ENCODE measurements at places on chromosomes 11 and 22.

- DNase-seq, result no peak
Observed at GRCh38 chr22:50738649-50739227, 734 bp downstream of the ACR start.

GRCh38 chr11:76380159-76380976, 564 bp downstream of the THAP12 start:
- DNase-seq, result no peak

DNA sequence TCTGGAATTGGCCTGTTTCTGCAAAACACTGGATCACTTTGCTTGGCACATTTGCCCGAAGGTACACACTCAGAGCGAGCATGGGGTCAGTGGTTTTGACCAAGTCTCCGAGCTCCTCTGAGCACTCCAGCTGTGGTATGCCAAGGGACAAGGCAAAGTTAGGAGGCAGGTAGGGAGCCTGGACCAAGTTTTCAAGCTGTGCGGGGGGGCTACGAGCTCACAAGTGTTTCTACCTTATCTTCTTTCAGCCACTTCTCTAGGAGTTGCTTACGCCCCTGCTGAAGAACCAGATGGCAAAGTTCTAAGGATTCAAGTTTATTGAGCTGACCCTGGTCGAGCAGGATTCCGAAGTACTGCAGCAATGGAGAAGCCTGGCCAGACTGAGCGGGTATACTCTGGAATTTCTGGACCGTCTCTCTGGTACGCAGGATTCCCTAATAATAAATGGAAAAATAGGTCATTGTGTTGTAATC, 54.7 kb upstream of the SLC25A1 start:
- DNase-seq, result no peak

DNA sequence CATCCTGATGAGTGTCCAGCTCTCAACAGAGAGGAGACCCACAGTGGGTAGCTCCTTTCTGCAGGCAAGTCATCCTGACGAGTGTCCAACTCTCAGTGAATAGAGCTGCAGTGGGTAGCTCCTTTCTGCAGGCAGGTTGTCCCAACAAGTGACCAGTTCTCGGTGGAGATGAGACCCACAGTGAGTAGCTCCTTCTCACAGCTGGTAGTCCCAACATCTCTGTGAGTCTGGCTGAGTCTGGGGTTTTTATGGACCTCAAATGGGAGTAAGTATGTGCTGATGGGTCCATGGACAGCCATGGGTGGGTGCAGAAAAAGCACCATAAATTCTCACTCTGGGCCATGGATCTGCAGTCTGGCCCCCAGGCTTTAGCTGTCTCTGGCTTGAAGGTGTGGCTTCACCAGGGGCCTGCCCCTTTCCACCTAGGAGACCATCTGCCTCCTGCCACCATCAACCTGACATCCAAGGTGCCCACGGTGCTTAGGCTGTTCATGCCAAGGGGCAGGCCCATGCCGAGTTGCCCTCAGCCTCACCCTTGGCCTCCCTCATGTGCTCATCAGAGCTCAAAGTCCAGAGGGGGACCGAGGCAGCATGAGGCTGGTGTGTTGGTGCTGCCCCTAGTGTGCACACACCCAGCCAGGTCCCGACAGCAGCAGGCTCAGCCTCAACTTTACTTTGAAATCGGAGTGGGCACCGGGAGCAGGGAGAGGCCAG, 15.3 kb downstream of the NPAT start:
- DNase-seq, result no peak

DNA sequence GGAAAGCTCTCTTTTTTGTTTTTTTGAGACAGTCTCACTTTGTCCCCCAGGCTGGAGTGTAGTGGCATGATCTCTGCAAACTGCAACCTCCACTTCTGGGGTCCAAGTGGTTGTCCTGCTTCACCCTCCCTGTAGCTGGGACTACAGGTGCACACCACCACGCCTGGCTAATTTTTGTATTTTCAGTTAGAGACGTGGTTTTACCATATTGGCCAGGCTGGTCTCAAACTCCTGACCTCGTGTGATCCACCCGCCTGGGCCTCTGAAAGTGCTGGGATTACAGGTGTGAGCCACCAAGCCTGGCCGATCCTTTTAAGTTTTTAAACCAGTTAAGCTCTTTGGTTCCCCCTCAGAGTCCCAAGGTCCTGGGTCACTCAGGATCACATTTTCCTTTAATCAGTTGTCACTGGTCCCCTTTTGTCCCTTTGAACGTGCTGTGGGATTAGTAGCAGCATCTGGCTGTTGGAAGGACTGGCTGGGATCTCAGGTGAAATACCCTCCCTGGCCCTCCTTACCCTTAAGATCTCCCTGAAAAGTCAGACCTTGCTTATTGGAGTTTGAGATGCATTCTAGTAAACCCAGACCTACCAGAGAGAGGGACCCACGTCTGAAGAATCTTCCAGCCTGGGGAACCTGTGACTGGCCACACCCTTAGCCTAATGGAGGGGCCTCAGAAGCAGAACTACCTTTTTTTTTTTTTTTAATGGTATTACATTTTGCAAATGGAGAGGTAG, 8.1 kb downstream of the MALAT1 start:
- peak; percentile 40 for DNase-seq

DNA sequence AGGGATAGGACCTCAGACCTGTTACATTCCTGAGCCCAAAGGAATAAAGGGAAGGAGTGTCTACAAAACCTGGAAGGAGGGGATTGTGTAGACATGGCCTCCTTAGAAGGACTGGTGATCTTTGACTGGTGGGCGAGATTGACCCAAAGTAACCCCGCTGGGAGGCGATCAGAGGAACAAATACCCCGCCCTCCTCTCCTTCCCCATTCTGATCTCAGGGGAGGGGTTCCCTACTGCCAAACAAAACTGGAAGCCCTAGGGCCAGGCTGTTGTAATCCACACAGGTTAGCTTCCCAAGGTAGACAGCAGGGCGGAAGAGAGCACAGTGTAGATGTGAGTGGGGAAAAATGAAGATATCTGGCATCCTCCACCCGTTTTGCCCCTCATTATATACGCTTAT, 24.7 kb downstream of the NCF4 start:
- DNase-seq, result no peak

- no peak for DNase-seq
Observed at GRCh38 chr11:117634756-117635603, 162.0 kb downstream of the DSCAML1 start.

GRCh38 chr11:67664213-67664585, 10.2 kb downstream of the ALDH3B2 start:
- no peak for DNase-seq

- DNase-seq, result no peak
Observed at GRCh38 chr11:5285703-5286340, 15.9 kb downstream of the OR51B4 start.

GRCh38 chr11:104549019-104549418, 349.2 kb downstream of the CASP12 start:
- DNase-seq, result no peak

GRCh38 chr22:50242406-50242949, 2.3 kb downstream of the TUBGCP6 start:
- no peak for DNase-seq

DNA sequence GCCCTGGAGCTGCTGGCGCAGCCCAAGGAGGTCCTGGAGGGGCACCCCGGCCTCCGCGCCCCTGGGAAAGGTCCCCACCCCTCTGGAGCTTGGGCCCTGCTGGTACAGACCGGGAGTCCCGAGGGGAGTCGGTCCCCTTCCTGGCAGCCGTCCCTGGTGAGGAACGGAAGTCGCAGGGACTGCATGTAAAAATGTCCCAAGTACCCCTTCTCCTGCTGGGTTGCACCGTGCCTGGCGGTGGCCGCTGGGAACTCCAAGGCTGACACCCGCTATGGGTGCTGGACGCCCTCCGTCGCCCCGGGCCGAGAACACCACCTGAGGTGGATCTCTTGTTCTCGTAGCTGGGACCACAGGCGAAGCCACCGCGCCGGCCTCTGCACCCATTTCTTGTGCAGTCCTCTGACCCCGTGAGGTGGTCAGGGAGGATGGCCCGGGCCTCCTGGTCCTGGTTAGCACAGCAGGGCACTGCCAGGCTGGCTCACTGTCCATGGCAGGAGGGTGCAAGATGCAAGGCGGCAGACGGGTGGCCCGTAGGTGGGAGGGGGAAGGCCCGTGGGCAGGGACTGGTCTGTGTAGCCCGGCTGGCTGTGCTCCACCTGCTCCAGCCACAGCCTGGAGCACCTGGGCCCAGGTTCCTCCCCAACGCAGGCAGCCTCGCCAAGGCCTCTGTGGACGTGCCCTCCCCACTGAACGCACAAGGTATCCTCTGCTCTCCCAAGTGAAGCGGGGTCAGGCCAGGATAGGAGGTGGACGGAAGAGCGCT, 165.2 kb downstream of the IGLL1 start:
- DNase-seq, result no peak

DNA sequence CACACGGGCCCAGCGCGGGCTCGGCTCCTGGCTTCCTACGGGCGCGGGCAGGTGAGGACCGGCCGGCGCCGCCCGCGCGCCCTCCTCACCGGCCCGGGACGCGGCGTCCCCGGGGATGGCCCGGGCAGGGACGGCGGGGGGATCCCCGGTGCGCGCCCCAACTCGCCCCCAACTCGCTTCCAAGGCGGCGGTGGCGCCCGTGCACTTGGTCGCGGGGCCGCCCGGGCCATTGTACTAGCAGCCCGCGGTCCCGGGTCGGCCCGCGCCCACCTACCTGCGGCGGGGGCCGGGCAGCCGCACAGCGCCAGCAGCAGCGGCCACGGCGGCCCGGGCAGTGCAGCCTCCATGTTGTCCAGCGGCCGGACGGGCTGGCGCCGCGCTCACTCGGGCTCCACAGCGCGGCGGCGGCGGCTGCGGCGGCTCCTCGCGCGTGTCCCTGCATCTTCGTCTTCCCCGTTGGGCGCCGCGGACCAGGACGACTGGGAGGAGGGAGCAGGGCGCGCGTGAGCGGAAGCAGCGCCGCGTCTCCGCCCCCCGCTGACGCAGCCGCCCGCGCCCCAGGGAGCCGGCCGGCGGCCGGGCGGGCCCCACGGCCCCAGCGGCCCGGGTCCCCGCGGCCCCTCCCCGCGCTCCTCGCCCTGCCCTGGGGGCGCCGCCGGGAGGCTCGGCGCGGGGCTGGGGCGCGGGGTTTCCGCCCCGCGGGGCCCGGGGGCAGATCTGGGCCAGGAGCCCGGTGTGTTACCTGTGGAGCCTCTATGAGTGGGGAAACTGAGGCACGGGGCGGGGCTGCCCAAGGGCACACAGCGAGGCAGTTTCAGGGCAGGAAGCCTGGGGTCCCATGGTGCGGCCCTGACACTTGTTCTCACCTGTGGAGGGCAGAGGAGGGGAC, 159.3 kb upstream of the GRK3 start:
- DNase-seq, result no peak

DNA sequence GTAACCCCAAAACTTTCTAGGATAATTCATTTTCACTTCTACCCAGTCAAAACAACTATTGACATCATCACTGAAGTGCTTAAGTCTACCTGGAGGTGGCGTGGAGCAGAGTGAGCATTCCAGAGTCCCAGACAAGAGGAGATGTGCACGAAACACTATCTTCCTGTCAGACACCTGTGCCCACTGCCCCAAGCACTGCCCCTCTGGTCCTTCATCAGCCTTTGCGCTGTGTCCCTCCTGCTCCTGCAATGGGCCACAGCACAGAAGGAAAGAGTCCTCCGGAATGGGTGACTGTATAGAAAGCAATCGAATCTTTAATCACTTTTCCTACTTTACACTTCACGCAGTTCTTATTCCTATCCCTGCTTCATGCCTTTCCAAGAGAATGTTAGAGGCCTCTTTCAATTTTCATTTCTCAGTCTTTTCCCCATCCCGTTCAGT, 512 bp upstream of the GRIA4 start:
- no peak for DNase-seq

- no peak for DNase-seq
Observed at GRCh38 chr11:120867531-120867930, 156.4 kb upstream of the TBCEL start.

- no peak for DNase-seq
Observed at GRCh38 chr11:3344327-3345174, 34.4 kb downstream of the ZNF195 start.

DNA sequence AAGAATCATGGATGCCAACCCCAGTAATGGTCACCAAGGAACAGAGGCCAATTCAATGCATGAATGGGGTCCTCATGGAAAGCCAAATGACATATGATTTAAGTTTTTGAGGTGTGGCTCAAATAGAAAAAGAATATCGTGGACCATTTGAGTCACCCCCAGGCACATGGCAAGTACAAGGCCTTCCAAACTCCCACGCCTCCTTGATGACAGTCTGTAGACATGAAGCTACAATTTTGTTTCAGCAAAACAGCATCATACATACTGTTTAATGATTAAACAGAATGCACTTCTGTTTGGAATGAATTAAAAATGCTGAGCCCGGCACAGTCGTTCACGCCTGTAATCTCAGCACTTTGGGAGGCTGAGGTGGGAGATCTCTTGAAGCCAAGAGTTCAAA, 7.4 kb downstream of the FADD start:
- DNase-seq, result no peak

- no peak for DNase-seq
Observed at GRCh38 chr22:49132009-49132408, 695.7 kb downstream of the BRD1 start.

GRCh38 chr22:19832476-19833108, 22.1 kb downstream of the GNB1L start:
- no peak for DNase-seq

DNA sequence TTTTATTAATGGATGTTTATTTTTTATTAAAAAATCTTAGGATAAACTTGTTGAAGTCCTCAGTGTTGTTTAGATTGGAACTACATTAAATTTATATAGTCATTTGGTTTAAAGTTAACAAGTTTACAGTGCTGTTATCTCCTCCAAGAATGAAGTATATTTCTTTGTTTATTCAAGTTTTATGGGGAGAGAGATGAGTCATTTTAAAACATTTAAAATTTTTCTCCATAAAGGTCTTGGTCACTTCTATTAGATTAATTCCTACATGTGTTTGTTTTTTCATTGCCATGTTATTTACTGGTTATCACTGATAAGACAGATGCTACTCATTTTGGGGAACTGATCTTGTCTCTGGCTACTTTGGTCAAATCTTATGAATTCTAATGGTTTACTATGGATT, 429.6 kb downstream of the METTL15 start:
- DNase-seq, result no peak

DNA sequence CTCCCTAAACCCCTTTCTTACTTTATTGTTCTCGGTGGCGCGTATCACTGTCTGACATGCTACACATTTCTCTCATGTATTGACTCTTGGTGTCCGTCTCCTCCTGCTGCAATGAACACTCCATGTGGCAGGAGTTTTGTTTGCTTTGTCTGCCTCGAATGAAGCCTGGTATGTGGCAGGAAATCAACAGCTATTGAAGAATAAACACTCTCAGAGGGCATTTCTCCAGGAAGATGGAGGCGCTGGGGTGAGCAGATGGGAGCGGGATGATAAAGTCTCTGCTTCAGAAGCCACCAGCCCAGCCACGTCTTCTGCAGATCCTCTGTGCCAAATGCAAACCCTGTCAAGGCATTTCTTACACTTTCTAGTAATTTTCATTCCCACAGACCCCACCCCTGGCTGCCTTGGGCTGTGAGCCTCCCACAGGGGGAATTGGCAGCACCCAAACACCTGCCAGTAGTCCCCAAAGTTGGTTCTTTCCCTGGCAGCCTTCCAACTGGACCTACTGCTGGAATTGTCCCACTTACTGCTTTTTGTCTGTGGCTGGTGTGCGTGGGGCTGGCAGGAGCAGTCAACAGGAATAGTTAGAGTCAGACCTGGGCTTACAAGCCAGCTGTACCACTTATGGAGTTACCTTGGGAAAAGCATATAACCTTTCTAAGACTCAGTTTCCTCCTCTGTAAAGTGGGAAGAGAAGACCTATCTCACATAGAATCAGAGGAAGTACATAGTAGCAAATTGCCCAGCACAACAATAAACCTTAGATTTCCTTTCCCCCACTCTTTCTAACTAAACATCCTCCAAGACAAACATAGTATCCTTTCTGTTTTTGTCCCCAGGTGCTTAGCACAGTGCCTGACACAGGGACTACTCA, 13.3 kb upstream of the IL10RA start:
- DNase-seq, result no peak

- no peak for DNase-seq
Observed at GRCh38 chr11:120381401-120381800, 45.2 kb downstream of the ARHGEF12 start.
